ENCODE measurements at places on chromosomes 4 and X. TPM values are rescaled to one million over a fixed set of nuclear protein-coding genes. Genes with fewer than 3 reads are reported as not detected.

- DNase-seq = no peak
Measured at GRCh38 chrX:38970845-38971244, 169.6 kb downstream of the MID1IP1 start.

GRCh38 chr4:35972814-35973213 lies 271.5 kb downstream of the ARAP2 start:
- no peak for DNase-seq

Gene PHEX
- total RNA-seq = 1.6 TPM

GRCh38 chrX:116239944-116240840 lies 69.6 kb downstream of the AGTR2 start:
- DNase-seq = no peak

GRCh38 chr4:53059256-53059655 lies 197.1 kb downstream of the RASL11B start:
- no peak for DNase-seq

DNA sequence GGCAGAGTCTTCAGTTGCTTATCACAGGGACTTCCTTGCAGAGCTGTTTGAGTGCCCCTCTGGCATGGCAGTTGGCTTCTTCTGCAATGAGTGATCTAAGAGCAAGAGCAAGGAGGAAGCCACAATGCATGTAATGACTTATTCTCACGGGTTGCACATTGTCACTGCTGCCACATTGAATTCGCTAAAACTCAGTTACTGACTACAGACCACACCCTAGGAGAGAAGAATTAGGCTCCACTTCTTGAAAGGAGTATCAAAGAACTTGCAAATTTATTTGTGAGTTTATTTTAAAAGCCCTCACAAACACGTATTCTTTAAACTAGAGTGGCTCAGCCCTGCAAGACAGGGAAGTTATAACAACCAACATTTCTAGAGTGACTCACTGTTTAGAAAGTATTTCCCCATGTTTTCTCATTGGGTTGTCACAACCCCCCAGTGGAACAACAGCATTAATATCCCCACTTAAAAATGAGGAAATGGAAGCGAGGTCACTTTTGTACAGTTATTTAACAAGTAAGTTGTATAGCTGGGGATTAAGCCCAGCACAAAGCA lies 32.4 kb upstream of the RBPJ start:
- DNase-seq = no peak

Gene F8A2
- not detected for total RNA-seq

- no peak for DNase-seq
Measured at GRCh38 chrX:3362956-3363355, 16.5 kb upstream of the MXRA5 start.

GRCh38 chr4:57100979-57101651 lies 9.1 kb downstream of the IGFBP7 start:
- DNase-seq = no peak

DNA sequence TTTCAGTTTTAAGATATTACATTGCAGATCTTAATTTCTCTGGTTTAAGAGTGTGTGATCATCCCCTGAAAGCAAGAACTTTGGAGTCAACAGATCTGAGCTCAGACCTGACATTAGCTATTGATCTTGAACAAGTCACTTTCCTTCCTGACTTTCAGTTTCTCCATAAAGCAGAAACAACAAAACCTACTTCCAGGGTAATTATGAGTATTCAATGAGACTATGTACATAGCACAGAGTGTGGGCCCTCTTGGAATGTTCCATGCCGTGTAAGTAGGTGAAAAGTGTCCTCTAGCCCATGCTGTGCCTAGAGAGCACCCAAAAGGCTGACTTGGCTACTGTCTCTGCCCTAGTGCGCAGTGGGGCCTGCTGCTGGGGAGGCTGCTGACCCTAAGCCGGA lies 188.0 kb upstream of the RPL34 start:
- DNase-seq = no peak

GRCh38 chr4:109914322-109914721 lies 1.6 kb downstream of the EGF start:
- no peak for DNase-seq

DNA sequence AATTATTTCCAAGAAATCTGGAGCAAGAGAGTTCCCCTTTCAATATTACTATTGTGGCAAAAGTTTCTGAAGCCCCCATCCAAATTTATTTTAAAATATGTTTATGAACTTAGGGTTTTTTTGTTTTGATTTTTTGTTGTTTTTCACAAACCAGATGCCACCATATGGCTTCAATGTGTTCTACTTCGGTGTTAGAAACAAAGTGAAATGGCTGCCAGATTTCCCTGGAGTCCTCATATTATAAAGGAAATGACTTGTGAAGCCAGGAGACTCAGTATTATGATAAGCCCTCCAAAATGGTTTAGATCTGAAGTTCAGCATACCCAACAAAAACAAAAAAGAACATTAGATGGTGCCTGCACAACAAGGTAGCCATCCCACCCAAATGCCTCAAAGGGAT lies 154.2 kb upstream of the SPANXC start:
- no peak for DNase-seq

Gene FGF16
- total RNA-seq = not detected

Gene MAGEA4
- total RNA-seq = not detected

DNA sequence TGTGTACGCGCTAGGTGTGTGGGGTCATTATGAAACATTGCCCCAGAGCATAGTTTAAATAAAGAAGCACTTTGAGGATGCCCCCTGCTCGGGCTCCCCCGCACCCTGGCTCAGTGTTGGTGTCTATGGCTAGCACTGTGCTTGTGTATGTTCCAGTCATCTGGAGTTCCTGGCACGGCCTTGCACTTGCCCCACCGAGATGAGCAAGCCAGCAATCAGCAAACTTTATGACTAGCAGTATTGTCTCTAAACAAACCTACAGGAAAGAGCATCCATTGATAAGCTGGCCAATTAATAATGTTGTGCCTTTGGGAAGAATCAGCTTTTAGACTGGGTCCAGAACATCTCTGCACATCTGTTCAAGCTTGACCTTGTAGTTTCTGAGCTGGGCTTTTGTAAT lies 707 bp upstream of the SHROOM4 start:
- no peak for DNase-seq

- DNase-seq = no peak
Measured at GRCh38 chr4:38005637-38006036, 45.4 kb downstream of the PTTG2 start.

GRCh38 chr4:4663028-4663427 lies 121.2 kb upstream of the STX18 start:
- DNase-seq = no peak

DNA sequence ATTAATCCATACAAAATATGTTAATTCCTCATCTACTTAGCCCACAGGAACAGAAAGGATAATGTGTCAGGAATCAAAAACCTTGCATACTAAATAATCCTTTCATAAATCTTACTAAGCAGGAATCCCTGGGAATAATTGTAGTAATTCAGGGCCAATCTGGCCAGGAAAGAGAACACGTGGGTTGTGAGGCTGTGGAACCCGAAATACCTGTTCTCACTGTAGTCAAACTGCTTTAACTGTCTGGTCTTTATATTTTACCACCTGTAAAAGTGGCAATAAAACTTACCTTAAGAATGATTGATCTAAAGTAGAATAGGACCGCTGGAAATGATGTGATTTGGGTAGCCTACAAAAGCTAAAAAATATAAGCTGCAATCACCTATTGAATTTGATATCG lies 1620.9 kb downstream of the STIM2 start:
- DNase-seq = no peak

GRCh38 chr4:183182873-183183725 lies 84.0 kb downstream of the WWC2 start:
- no peak for DNase-seq

- no peak for DNase-seq
Measured at GRCh38 chr4:113708250-113708649, 53.3 kb downstream of the CAMK2D start.

Gene SPP1
- total RNA-seq = 375 TPM

Gene MGARP
- total RNA-seq = 1.7 TPM

DNA sequence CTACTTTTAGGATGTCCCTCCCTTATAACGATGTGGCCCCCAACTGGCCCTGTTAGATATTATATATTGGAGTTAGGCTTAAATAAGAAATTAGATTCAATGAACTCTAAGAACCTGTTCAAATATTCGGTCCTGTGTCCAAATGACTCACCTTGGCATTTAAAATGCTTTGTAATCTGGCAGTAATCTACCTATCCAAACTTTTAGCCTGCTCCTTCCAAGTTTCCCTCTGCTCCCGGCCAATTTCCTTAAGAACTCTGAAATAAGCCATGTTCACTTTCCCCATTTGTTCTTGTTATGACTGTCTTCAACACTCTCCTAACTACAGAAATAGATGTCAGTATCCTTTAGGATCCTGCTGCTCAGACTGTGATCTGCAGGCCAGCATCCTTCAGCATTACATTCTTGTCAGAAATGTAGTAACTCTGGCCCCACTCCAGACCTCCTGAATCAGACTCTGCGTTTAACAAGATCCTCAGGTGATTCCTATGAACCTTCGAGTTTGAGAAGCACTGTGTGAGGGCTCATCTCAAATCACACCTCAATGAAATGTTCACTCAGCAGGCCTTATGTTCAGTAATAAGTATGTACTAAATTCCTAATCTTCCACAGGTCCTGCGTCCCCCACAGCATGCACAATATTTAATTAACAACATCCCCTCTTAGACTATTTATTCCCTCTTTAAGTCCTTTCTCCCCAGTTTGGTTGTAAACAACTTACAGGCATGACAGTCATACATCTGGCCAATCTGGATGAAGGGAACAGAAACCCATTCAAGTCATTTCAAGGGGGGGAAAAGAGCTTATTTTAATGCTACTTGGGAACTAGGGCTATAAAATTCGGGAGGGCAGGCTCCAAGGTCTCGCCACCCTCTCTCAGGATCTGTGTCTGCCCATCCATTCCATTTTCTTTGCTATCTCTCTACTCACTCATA lies 3.0 kb downstream of the ATP8A1 start:
- no peak for DNase-seq

- no peak for DNase-seq
Measured at GRCh38 chrX:9609499-9609898, 144.6 kb downstream of the TBL1X start.

DNA sequence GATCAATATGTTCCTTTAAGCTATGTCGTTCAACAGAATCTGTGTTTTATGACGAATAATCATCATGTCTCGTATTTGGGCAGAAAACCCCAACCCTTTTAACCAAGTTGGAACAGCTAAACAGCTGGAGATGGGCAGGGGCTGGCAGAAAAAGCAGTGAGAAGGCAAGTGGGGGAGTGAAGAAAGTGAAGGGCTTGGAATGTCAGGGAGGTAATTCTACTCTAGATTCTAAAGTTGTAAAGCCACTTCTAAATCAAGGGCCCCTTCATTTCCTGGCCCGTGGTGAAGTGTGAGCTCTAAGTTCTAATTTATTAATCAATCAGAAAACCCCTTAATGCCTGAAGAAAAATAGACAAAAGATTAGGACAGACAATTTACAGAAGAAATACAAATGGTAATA lies 20.4 kb downstream of the SASH3 start:
- no peak for DNase-seq

Gene ENOX2
- 22.5 TPM for total RNA-seq

Measured in type B pancreatic cell (in vitro differentiated cells).